ENCODE measurements at places on chromosomes 5 and 9.
A peak's percentile ranks its signal among the peaks of the same experiment; 100 is the strongest.

DNA sequence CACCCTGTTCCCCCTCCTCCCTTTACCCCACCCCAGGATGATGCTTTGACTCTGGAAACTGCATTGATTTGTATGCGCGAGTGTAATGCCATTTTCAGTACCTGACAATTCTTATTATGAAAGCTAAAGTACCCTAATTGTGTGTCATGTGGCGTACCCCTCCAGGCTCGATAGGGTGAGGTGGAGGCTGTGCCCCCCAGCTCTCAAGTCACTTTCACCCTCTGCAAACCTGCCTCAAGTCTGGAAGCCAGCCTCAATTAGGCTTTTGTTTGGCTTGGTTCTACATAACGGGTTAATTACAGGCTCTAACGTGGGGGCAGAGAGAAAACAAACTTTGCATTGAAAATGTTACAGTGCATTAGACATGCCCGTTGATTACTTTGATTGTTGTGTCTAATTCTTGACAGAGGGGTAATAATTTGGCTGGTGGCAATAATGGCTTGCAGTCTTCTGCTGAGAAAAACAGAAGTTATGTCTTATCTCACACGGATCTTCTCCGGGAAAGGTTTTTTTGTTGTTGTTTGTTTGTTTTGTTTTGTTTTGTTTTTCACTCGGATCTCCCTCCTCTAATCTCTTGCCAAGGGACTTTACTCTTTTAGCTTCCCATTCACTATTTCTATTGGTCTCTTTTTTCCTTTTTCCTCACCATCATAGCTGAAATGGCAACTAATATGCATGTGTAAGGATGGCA, 12.6 kb downstream of the ISL1 start:
- DNase-seq, result no peak

DNA sequence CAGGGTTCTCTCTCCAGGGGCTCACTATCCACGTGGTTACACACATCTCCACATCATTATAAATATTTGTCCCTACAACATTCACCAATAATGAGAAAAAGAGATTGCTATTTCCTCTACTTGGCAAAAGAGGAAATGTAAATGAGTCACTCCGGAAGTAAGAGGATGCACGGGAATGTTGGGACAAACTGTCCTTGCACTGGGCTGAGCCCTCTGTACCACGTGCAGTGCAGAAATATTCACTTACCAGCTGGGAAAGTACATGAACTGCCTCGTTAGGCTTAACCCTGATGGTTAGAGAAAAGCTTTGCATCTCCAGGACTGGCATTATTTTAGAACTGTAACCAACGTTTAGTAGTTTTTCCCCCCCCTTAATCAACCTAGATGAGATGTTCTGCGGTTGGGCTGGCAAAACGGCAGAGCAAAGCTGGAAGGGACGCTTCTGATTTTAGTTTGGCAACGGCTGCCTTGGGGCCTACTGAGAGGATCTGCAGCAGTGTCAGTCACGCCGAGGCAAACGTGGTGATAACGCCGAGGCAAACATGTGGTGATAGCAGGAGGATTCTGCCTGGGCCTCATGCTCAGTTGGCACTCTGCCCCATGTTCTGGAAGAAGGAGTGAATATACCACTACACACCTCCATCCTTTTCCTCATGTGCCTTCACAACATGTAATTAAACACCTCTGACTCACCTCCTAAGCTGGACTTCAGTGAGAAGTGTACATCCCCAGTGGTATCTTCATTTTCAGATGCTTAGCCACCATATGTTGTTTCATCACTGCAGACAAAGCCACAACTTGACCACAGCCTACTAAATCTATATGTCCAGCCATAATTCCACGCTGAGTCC, 661.4 kb upstream of the KLF4 start:
- DNase-seq, result no peak

GRCh38 chr5:141692919-141693725, 11.1 kb upstream of the ARAP3 start:
- DNase-seq, result peak; percentile 31

- DNase-seq, result no peak
Observed at GRCh38 chr9:132982458-132982857, 4.0 kb downstream of the GFI1B start.

DNA sequence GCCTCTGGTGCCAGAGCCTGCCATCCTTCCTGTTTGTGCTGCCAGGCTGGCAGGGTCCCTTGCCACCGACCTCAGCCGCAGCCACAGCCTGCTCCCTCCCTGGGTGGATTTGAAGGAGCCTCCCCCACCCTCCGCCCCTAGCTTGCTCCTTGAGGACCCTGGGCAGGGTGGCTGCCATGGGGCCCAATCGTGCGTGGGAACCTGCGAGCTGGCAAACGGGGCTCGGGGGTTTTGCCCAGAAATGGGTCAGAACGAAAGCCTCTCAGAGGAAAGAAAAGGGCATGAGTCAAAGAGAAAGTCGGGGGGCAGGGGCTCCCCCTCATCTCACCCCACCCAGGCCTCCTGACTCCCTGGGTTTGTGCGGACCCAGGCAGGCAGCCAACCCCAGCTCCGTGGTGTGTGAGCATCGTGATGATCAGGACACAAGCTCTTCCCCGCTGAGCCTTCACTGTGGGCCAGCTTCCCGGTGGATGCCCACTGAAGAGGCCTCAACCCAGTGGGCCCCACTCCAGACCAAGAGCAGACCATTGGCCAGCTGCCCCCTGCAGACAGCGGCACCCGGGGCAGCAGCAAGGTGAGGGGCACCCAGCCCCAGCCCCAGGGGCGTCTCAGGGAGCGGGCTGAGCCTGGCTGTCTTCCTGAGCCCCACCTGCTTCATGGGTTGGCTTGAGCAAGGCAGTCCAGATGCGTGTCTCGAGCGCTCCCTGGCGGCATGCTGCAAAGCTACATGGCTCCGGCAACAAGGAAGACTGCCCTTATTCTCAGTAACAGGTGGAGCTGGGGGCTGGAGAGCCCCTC, 3.0 kb upstream of the FUT7 start:
- peak; percentile 89 for DNase-seq

- DNase-seq, result no peak
Observed at GRCh38 chr5:104815212-104815611, 1252.6 kb upstream of the NUDT12 start.

GRCh38 chr9:128891321-128892220, 9.6 kb downstream of the LRRC8A start:
- no peak for DNase-seq

GRCh38 chr9:97299809-97300414, 7.5 kb upstream of the CCDC180 start:
- DNase-seq, result no peak

DNA sequence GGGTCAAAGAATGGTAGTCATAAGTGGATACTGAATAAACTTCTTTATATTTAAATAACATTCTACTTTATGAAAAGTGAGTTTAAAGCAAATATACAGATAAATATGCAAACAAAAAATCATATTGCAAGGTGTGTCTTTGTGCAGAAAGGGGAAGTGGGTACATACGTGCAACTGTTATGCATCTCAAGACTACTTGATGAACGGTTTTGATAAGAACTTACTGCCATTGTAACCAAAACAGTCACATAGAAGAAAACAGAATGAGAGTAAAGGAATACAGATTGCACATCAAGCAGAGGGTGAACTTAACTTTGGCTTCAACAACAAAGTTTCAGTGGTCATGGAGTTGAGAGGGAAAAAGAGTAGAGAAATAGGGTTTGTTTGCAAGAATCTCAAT, 9.9 kb downstream of the CAMK4 start:
- DNase-seq, result peak; percentile 39

DNA sequence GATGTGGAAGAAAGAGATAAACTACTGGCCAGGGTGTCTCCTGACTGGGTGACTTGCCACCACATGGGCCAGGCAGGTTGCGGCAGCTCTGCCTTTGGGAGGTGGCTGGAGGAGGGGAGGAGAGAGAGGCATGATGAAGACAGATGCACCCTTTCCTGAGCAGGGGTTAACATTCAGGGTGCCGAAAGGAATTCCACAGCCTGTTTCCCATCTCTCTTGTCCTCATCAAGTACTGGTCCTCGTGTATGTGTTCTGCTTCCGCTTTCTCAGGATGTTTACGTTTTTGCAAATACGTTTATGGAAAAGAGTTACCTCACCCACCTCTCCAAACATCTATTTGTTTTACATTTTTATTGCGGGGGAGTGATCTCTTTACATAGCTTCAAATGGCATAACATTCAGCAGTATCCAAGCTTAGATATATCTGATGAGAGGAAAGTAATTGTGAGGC, 73.4 kb downstream of the C9orf85 start:
- DNase-seq, result no peak

DNA sequence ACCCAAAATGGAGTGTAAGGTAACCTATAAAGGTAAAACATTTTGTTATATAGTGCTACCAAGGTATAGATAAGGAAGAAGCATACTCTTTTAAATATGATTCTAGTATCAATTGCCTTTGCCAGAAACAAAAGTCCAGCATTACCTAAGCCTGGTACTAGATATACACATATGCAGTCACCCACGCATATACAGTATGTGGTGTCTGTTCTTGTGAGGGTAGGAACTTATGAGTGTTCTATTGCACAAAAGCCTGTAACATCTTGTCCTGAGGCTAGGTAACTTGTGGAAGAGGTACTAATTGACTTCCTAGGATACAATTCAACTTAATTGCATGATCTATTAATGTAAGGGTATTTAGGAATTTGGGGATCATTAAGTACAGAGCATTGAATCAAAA, 31.3 kb upstream of the IFNE start:
- DNase-seq, result no peak

All from CD4-positive, alpha-beta T cell treated with Interferon alpha-2 for 1 hour (primary cell).